Stimulated activated CD4-positive, alpha-beta T cell treated with anti-CD3 and anti-CD28 coated beads, Interleukin-15, amount 100 ng/mL, for 48 hours (primary cell): ENCODE measurements at places on chromosomes 7 and 10.
A peak's percentile ranks its signal among the peaks of the same experiment; 100 is the strongest.

DNA sequence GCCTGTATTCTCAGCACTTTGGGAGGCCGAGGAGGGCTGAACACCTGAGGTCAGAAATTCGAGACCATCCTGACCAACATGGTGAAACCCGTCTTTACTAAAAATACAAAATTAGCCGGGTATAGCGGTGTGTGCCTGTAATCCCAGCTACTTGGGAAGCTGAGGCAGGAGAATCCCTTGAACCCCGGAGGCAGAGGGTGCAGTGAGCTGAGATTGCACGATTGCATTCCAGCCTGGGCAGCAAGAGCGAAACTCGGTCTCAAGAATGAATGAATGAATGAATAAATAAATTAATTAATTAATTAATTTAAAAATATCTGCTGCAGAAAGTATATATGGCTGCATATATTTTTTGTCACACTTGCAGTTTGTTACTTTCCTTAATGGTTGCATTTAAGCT is 781.8 kb downstream of the DNAJB9 start:
- DNase-seq = no peak

DNA sequence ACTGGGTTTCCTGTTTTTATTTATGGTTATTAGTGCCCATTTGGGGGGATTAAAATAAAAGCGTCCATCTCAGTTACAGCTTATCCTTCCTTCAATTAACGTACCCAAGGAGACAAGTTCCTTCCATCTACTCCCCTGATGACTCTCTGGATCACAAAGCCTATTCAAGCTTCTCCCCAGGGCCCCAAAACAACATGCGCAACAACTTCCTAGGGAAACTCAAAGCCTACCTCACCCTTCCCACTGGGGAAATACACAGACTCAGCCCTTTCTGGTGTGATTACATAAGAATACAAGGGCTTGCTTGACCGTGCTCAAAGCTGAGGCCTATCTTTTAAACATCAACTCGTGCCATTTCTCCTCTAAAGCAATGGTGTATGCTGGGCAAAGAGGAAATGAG is 112.4 kb downstream of the CDK6 start:
- DNase-seq = no peak

DNA sequence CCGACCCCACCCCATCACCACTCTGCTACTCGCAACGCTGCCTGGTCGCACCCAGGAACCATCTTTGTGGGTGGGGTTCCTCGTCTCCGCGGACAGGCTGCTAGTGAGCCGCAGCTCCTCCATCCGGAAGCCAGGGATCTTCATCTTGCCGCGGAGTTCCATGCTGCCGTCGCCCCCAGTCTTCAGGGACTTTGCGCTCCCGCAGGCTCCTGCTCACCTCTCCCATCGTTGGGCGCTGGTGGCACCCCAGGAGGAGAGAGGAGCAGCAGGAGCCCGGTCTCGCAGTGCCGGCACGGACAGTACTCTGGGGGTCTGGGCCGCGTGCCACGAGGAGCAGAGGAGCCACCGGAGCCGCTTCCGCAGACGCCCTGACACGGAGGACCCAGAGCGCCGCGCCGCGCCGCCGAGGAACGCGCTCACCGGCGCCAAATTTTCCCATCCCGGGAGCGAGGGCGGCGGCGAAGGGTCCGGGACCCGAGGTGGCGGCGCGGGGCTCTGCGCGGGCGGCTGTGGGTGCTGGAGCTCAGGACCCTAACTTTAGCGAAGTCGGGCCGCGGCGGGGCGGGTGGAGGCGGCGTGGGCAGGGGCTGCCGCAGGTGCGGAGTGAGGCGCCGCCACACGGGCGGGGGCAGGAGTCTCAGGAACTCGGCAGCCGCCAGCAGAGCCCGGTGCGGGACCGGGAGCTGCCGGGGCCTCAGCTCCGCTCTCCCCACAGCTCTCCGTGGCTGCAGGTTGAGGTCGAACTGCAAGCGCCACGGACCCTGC is 750.1 kb upstream of the SORCS1 start:
- no peak for DNase-seq

DNA sequence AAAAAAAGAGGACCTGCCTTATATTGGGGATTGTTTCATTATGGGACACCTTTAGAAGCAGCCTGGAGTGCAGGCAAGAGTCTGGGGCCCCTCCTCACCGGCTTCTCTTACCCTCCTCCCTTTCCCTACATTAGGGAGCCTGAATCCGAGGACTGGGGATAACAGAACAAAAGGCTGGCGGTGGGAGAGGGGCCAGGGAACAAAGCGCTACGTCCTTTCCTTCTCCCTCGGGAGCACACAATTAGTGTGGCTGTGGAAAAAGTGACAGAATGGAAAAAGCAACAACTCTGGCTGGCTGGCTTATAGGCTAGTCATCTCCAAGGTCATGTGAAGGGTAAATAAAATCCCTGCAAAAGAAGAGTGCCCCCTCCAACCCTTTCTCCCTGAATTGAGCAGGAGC is 74.7 kb downstream of the LSM5 start:
- no peak for DNase-seq

GRCh38 chr7:100153708-100154535 is 4.6 kb downstream of the TRAPPC14 start:
- DNase-seq = no peak

- no peak for DNase-seq
These were observed 14.8 kb downstream of the TMEM26 start for GRCh38 chr10:61438141-61438988.

DNA sequence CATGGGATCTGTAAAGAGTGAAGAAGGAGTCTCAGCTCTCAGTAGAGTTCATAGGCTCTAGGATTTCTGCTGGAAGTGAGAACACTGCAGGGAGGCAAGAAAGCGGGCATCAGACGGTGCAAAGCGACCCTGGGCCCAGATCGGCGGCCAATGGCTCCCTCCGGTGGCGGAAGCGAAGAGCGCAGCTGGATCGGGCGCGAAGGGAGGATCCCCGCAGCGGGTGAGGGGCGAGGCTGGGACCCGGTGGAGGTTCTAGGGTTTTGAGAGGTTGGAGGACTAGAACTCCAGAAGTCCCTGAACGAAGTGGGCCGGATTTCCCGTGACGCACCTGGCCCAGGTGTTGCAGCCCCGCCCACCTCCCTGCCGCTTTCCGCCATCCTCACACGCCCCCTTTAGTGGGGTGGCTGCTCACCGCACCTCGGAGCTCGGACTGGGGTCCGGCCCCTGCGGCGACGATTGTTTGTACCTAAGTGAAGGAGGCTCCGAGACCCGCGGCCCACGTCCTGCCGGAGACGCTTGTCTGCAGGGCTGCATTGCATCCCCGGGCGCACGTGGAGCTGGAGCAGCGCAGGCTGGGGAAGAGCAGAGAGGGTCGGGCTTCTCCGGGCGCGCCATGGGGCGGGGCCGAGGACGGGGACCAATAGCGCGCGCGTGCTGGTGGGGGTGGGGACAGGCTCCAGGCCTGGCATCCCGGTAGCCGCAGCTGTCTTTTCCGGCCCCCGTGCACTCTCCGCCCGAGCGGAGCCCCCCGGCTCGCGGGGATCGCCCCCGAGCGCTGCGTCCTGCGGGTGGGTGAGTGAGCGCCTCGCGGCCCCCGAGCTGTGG is at the start of gene SLC12A9:
TSS of gene SLC12A9 (plus strand) at position 666 of the 825 bp plus-strand sequence. CDS start 1,485 bp downstream, outside the sequence.
- DNase-seq = peak; percentile 86

DNA sequence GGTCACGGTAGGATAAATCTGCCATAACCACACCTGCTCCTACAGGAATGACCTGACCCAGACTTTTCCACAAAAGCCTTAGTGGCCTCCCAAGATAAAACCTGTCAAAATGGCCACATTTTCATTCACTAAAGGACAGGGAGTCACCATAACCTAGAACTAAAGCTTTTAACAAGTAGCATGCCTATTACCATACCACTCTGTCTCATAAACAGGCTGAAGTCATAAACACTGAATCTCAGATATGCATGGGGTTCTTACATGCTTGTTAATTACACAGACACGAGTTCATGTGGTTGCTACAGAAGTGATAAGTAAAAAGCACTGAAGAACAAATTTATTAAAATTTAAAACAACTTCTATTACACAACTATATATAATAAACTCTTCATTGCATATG is 56.0 kb downstream of the HIPK2 start:
- DNase-seq = no peak
